Renal pelvis (tissue), 12 donors: ENCODE measurements at places on chromosomes 6 and 20.

DNA sequence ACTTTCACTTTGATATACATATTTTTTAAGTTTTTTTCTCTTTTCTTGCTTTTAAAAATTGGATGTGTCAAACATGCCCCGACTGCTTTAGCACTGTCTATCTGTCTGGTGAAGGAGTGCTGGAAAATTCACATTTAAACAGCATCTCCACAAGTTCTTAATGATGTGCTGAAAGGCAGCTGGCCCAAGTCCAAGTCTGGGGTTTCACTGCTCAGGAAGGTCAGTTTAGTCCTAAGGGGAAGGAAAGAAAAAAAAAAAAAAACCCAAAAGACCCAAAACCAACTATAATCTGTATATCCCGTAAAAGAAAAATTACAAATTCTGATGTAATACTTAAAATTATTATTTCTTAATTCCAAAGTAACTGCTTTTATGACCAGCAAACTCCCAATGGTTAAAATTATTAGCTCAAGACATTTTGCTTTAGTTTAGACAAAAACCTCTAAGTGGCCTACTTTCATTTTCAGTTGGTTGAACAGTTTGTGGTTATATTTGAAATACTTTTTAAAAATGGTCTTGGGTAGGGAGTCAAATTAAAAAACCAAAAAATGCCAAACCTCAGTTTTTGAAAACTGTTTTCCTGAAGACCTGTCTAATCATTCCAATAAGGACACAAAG is 79.5 kb upstream of the PREP start:
- no peak for DNase-seq

- peak; percentile 76 for DNase-seq
Observed at GRCh38 chr20:58870293-58871014, 17.9 kb downstream of the GNAS start.

GRCh38 chr6:75556240-75556639 is 45.4 kb upstream of the SENP6 start:
- DNase-seq: no peak

DNA sequence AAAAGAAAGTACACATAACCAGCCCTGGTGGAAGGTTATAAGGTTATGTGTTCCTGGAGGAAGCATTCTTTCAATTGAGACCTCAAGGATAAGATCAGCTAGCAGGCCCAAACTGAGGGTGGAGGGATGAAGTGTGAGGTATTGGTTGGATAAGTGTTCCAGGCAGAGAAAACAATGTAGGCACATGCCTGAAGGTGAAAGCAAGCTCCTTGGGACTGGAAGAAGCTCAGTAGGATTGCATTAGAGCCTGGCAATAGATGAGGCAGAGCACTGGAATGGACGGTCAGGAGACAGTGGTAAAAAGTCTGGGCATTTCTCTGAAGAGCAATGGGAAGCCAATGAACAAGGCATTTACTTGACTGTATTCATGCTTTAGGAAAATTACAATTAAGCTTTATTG is 89.9 kb upstream of the SHLD1 start:
- DNase-seq: no peak

GRCh38 chr6:73782911-73783310 is 86.9 kb downstream of the CD109 start:
- DNase-seq: no peak

DNA sequence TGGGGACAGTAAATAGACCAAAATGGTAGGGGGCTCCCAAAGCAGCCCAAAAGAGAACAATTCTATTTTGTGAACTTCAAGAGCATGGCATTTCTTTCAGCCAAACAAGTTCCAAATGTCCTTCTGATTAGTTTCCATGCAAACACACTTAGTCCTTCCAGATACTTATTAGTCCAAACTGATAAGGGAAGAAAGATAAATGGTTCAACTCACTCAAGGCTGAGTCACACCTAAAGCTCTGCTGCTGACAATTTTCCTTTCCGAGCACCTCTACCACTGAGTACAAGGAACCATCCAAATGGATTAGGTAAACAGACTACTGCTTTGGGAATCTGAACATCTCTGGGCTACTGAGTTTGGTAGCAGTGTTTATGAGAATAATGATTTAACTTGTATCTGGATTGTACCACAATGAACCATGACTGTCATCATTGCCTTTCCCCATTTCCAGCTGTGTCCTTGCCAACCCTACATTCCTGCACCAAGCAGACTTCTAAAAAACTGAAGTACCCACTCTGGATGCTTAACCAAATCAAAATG is 71.2 kb downstream of the TNFRSF21 start:
- DNase-seq: no peak

DNA sequence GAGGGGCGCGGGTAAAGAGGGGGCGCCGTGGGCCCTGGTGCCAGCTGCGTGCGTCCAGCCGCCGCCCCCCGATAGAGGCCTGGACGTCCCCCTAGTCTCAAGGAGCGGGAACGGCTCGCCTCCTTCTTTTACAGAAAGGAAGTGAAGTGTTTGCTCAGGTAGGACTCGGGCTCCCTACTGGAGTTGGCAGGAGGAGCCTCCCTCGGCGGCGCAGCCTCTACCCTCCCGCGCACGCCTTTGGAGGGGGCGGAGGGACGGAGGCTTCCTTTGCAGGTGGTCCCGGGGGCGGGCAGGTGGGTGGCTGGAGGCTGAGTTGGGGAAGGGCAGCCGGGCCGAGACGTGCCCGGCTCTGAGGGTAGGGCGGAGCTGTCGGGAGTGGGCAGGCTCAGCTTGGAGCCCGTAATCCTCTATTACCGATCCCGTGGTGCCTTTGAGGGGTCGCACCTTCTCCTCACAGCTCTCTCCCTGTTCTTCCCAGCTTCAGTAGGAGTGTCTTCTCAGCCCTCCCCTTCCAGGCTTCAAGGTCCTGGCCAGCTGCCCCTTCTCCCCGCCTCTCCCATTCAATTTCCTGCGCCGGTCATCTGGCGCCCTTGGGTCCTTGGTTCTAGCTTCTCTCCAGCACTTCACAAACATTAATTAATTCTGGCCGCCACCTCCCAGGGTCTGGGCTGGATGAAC is 728 bp downstream of the ITPR3 start:
- DNase-seq: no peak

- DNase-seq: no peak
Observed at GRCh38 chr6:29953686-29954085, 11.4 kb downstream of the HLA-A start.

- DNase-seq: no peak
Observed at GRCh38 chr20:62210496-62210855, 9.6 kb downstream of the HRH3 start.

DNA sequence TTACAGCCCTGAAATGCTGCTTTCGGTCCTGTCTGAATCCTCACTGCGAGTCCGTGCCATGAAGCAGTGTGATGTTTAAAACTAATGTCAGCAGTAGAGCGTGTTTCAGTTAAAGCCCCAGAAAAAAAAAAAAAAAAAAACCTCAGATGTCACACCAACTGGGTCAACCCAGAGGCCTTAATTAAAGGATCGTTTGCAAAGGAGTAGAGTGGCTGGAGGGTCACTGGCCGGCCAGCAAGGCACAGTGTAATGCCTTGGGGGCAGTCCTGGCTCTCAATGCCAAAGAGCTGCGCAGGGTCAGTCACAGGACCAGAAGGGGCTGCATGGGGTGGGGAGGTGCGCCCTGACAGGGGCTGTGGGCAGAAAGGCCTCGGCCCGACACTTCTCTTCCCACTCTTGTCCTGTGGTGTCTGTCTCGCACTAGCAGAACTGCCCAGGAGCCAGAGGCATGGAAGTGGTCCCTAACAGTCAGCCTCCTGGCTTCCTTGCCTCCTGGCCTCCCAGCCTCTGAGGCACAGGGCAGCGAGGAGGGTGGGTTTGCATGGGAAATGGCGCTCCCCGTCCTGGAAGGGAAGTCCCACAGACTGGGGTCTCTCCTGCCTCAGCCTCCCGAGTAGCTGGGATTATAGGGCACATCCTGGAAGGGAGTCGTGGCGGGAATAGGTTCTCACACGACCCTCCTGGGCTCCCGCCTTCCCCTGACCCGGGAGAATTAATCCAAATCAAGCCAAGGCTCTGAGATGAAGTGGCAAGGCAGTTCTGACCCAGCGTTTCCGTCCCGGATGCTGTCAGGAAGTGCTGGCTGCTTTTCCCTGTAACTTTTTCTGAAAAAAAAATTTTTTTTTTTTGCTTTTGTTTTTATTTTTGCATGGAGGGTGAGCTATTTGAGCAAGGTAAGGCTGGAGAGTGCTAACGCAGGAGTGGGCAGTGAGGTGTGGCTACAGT is 53.7 kb upstream of the MPC1 start:
- DNase-seq: no peak

DNA sequence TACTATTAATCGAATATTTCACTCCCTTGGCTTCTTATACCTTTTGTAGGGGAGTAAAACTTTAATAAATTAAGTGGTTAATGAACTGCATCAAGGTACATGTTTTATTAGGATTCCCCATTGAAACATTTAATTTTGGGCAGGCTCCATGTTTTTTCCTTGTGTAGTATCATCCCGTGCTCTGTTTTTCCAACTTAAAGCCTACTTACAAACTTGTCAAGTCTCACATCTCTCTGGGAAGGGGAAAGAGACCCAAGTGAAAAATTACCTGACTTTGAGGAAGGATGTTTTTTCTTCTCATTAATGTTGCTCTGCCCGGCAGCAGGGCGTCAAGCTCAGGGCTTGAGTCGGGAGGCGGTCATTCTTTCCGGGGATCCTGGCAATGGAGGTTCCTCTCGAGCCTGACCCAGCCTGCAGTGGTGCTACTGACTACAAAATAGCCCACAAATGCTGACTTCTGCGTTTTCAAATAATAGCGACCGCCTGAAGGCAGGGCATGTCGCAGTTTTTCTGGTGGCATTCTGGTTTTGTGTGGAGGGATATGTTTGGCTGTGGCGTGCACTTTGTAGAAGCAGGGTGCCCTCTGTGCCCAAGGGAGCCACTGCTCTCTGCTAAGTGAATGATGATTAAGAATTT is 2.4 kb downstream of the DSP start:
- DNase-seq: no peak

GRCh38 chr6:95784869-95785268 is 207.5 kb downstream of the MANEA start:
- no peak for DNase-seq

- no peak for DNase-seq
Observed at GRCh38 chr6:16956361-16956760, 145.5 kb upstream of the STMND1 start.

DNA sequence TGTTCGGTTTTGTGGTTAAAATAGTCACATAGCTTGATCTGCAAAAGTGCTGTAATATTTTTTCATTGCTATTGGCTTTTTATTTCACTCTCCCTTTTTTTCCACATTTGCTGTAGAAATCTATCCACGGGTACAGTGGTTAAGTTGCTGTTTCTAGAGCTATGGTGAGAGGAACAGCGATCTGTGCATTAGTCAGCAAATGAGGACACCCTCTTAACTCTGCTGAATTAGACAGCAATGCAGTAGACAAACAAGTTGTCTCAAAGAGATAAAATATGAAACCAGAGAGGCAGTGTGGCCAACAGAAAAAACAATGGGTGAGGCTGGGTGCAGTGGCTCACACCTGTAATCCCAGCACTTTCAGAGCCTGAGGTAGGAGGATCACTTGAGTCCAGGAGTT is 17.6 kb upstream of the SYNJ2 start:
- DNase-seq: no peak

GRCh38 chr6:4017834-4018170 is 61.1 kb downstream of the FAM217A start:
- DNase-seq: peak; percentile 60

- DNase-seq: no peak
Observed at GRCh38 chr6:129135451-129135850, 252.5 kb downstream of the LAMA2 start.

DNA sequence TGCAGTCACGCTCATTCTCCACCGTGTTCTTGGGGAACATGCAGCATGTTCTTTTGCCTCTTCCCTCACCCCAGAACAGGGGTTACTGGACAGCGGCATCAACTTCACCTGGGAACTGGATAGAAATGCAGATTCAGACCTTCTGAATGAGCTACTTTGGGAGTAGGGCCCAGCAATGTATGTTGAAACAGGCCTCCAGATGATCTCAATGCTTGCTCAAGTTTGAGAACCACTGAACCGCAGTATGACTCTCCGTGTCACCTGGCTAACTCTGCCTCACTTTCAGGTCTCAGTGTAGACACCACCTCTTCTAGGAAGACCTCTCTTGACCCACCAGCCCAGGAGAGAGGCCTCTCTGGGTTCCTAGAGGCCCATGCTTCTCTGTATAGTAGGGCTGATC is 4.9 kb downstream of the TRIB3 start:
- no peak for DNase-seq

DNA sequence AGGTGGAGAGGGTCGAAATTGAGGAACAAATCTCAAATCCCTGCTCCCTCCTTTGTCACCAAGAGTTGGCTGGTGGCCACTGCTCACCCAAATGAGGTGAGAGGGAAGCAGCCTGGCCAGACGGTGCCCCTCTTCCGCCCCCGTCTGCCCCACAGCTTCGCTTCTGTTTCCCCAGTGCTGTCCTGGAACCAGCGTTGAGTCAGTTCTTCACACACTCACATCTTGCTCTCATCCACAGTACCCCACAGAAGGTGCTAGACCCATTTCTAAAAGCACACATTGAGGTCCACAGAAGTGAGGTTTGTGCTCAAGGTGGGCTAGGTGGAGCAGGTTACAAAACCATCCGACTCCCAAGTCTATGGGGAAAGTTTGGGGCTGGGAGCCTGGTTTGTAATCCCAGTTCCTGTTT is 3.8 kb downstream of the CEBPB start:
- no peak for DNase-seq

DNA sequence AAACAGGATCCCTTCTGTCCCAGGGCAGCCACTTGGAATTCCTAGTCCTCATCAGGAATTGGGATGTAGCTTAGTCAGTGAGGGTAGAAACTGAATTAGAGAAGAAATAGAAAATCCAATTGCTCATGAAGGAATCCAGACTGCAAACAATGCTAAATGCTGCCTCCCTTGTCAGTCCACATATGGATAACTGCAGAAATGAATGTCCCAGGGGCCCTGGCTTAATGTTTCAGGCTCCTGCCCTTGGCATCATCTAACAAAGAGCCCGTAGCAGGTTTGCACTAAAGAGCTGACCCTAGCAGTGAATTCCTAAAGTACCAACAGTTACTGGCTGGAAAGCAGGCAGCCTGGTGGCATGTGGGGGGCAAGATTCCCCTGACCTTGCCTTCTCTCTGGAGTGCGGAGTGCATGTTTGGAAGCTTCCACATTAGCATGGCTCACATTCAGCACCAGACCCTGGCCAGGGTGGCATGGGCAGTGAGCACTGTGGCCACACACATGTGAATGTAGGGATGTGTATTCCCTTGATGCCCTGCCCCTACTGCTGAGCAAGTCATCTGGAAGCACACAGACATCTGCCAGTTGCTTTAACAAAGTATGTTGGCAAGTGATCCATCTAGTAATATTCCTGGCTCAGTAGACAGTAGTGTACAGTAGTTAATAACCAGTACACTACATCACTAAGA is 394.5 kb downstream of the CDC5L start:
- DNase-seq: no peak

DNA sequence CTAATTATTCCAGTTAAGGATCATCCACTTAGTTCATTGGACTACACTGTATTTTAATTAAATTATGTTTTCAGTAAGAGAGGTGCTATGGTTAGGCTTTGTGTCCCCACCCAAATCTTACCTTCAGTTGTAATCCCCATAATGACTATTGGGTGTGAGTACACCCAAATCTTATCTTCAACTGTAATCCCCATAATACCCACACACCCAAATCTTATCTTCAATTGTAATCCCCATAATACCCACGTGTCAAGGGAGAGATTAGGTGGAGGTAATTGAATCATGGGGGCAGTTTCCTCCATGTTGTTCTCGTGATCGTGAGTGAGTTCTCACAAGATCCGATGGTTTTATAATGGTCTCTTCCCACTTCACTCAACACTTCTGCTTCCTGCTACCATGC is 208.0 kb upstream of the PHACTR1 start:
- DNase-seq: no peak

GRCh38 chr6:114897536-114897935 is 554.7 kb upstream of the HS3ST5 start:
- DNase-seq: no peak
